G401 (cell line): ENCODE measurements at places on chromosomes 1 and 21.
A peak's percentile ranks its signal among the peaks of the same experiment; 100 is the strongest.

DNA sequence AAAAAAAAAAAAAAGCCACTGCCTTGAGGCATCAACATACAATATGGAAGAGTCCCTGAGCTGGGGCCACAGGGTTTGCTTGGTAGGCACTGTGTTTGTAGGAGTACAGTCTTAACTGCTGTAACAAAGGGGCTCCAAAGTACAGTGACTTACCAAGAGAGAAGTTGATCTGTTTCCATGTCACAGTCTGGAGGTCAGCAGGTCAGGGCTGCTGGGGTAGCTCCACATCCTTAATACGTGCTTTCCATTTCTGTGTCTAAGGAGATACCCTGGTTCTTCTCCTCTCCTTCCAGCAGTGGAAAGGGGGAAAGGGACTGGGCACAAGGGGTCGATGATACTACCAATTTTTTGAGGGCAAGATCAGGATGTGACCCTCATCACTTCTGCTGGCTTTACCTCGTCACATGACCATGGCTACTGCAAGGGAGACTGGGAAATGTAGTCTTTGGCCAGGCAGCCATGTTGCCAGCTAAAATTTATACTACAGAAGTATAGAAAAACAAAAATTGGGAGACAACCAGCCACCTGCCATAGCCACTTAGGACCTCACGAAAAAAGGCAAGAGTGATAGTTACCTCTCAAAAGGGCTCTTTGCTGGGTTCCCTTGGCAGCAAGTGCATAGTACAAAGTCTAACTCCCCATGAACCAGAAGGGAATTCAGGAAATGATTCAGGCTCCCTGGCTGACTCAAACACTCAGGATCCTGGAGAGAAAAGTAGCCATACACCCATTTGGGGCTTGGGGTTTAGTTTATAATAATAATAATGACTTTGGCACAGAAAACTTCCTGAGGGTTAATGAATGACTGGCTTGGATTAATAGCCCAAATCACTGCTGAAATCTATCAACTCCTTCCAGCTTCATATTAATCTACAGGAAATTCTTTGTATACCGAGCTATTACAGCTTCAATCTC lies 52.7 kb upstream of the ATP5PO start:
- DNase-seq: no peak

DNA sequence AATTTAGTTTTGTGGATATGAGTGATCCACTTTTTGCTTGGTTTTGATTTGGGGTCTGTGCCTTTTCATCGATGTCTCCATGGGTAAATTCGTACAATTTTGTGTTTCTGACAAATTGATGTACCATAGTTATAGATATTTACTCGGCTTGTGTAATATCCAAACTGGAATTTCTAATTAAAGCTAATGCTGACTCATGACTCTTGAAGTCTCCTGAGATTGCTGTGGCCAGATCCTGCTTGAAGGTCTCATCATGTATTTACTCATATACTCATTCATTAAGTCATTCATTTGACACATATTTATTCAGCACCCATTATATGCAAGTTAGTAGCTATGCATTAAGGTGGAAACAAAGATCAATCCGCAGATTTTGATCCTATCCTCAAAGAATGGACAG lies 423.2 kb downstream of the RWDD3 start:
- no peak for DNase-seq

- DNase-seq: no peak
Observed at GRCh38 chr1:225907341-225907740, 16.7 kb downstream of the PYCR2 start.

DNA sequence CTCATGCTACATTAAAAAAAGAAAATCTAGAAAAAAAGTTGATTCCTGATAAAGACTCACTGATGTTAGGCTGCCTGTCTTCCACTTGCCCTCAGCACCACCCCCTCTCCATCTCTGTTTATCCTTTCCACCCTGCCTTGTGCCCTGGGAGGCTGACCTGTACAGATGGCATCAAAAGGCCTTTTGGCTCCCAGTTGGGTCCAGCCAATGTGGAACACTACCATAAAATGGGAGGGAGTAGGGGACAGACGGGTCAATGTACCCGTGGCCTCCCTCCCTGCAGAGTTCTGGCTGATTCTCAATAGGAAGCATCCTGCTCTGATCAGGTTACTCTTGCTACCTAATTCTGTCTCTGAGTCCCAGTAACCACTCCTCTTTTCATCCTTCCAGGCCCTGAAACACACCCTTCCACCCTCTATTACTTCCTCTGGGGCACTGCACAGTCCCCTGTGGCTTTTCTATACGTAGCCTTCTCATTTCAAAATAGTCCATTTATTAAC lies 300.0 kb downstream of the HHIPL2 start:
- DNase-seq: peak; percentile 96

DNA sequence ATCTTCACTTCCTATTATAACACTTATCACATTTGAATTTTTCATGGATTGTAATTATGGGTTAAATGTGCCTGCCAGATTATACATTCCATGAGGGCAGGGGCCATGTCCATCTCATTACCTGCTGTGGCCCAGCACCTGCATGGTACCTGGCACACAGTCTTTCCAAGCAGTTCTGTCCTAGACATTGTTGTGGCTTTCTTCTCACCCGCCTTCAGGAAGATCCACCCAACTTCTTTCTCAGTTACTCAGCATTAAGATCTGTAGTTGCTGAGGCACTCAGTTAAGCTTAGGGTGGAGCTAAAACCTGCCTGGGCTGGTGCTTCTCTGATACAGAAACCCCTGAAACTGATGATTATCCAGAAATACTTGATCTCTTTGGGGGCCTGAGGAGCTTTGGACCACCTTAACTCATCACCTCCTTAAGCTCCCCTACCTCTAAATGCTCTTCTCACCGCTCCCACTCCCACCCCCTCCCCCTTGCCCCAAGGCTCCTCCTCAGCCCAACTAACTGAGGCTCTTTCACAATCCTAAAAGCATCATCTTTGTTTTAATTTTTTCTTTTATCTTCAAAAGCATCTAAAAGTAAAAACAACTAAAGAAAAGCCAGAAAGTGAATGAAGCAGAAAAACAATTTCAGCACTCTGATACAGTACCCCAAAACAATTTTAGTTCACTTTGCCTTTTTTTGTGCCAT lies 190.6 kb downstream of the FGGY start:
- DNase-seq: no peak

- no peak for DNase-seq
Observed at GRCh38 chr1:29540801-29541357, 304.6 kb downstream of the PTPRU start.

- DNase-seq: peak; percentile 23
Observed at GRCh38 chr21:42009018-42009830, 936 bp downstream of the ZBTB21 start.

DNA sequence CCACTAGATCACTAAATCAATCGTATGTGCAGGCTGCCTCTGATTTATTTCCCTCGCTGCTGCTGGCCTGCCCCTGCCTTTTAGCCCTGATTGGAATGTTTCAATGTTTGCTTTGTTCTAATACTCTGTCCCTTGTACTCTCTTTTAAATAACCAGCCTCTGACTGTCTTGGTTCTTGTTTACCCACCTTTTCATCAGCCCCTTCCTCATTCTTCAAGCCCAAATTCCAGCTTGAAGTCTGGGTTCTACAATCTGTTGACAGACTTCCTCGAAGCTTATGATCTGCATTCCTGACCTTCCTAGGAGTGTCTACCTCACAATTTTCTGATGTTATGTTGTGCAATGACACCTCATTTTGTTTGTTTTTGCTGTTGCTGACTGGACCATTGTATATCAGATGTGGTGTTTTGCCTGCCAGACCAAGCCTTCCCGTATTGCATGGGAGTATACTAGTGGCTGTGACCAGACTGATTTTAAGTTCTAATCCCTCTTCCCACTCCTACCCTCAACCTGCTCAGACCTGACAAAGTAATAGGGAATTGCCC lies 46.6 kb upstream of the APOBEC4 start:
- DNase-seq: no peak

GRCh38 chr1:116826818-116827606 lies 72.8 kb downstream of the CD2 start:
- no peak for DNase-seq

DNA sequence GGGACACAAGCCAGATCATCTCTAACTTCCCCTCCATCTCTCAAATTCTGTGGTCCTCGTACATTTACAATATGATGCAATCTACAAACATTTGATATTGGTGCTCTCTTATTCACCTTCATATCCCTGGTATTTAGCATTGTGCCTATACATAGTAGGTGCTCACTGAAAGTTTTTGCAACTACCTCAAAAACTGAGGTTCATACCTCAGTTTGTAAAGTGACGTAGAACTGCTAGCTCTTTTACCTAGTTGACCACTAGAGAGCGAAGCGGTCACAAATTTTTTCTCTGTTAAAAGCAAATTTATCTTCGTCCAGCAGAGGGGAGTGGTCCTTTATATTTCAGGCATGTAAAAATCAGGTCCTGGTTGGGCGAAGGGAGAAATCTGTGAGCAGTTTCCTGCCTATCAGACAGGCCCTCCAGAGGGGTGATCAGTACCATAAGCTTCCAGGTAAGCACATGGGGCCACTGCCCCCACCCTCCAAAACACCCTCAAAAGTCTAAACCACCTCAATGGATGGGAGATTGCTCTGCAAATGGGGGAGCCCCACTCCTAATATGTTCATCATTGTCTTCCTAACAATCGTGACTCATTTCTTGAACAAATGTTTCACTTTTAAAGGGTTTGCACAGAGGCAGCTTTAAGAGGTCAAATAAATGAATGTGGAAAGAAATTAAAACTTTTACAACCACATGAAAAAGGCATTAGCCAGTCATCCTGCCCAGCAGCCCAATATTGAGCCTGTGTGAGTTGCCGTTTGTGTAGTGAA lies 10.6 kb upstream of the HLCS start:
- DNase-seq: peak; percentile 75

DNA sequence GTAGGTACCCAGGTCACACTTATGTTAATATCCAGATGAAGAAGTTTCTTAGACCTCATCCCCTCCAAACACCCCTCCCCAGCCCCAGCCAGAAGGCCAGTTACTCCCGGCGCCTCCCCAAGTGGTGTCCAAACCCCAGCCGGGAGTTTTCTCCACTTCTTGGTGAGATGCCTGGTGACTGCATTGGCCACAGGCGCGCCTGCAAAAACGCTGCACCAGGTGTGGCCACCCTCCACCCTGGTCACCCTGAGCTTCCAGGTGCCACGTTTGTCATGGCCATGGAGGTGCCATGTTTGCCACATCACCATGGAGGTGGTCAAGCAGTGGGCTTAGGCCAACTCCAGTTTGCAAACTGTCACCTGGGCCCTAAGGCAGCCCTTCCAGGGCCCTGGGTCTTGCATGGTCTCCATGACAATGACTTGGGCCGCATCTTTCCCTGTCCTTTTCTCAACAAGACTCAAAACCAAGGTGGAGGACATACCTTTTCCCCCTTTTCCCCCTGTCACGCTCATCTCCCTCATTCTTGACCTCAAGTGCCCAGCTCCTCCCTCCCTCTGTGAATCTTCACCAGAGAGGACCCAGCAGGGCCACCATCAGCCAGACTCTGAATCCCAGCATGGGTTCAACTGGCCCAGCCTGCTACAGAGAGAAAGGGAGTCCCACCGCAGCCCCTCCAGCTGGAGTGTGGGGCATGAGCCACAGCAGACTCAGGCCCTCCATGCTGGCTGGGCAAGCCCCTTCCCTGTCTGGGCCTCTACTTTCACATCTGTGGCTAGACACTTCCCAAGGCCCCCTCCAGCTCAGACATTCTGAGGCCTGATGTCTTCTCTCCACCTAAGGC lies 125.9 kb upstream of the ZBTB40 start:
- no peak for DNase-seq

DNA sequence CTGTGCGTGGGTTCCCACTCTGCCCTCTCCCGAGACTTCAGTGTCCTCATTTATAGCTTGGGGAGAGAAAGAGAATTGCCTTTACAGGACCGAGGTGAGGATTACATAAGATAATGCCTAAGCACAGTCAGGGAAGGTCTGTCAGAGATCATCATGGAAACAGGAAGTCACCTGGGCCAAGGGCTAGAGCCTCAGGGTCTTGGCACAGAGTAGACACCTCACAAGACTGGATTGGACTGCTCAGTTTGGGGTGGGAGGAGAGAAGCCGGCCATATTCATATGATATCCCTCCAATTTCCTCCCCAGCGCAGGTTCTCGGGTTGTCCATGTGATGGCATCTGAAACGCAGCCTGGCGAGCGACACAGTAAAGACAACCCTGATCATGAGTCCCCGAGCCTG lies 3.8 kb downstream of the CNR2 start:
- DNase-seq: no peak

DNA sequence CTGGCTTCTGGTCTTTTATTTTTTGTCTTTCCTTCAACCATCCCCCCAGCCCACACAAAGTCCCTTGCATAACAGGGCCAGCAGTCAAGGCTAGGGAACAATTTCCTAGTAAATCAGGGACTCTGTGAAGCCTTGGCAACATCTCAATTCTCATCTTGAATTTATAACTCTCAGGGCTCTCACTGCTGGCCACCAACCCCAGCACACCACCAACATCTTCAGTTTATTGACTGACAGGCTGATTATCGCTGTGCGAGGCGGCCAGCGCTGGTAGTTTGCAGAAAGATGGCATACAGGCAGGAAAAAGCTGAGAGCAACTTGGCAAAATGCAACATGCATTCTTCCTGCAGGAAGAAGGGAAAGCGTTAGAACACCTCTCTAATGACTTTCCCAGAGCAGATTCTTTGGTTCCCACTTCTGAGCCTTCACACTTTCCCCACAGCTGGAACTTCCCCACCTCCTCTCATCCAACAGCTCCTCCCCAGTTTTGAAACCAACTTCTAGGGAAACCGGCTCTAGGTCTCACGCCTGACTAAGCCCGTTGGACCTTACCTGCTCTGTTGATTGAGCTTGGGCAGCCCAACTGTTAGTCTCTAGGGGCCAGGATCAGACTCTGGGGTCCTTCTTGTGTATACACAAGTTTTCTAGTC lies 26.3 kb upstream of the CSF1 start:
- DNase-seq: no peak

DNA sequence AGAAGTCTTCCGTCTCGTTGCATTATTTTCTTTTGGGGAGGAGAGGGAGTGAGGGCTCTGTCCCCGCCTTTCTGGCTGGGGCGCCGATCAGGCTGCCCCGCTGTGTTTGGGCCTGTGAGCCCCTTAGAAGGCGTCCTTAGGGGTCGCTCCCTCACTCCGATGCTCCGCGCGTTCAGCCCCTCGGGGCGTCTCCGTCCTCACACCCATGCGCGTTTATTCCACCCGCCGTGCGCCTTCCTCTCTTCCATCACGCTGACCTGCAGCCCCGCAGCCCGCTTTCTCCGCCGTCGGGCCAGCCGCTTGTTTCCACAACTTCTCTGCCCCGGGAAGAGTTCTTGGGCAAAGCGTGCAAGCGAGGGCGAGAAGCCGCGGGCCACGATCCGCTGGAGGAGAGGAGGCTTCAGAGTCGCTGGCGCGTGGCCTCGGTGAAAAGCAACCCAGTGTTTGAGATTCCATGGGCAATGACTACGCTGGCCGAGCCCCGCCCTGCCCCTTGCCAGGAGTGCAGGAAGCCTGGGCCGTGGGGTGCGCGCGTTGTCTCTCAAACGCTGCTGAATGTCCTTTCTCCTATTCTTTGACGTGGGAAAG lies 27.7 kb downstream of the TRIM11 start:
- peak; percentile 42 for DNase-seq

GRCh38 chr1:176670853-176671252 lies 207.9 kb downstream of the PAPPA2 start:
- DNase-seq: no peak

- no peak for DNase-seq
Observed at GRCh38 chr1:93592551-93592949, 89.1 kb downstream of the BCAR3 start.

GRCh38 chr1:226546926-226547325 lies 1.6 kb upstream of the STUM start:
- DNase-seq: no peak

GRCh38 chr1:101193733-101194169 lies 43.1 kb upstream of the S1PR1 start:
- no peak for DNase-seq
